ENCODE measurements at places on chromosomes 11 and 22. TPM values are rescaled to one million over a fixed set of nuclear protein-coding genes. Genes with fewer than 3 reads are reported as not detected.

Gene TSG101
- 132 TPM for total RNA-seq

Gene BRSK2
- total RNA-seq = 0.56 TPM

DNA sequence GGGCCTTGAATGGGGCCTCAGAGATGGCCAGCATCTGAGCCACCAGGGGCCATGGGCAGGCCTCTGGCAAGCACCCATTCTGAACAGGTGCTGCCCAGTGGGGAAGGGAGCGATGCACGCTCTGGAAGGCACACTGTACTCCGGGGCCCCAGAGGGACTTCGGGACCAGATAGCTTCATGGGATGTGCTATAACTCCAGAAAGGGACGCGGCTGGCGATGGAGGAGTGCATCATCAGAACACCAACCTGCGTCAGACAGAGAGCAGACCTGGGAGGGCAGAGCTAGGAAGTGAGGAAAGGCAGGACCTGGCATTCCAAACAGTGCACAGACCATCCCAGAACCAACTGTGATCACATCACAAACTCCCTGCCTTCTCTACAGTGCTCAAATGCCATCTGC lies 16.8 kb downstream of the DGCR2 start:
- no peak overlapping the region for H3K4me3 ChIP-seq
- no peak for DNase-seq
- H3K36me3 ChIP-seq = no peaks in the 10 kb centered on the region
- peaks cover 14% of the 10 kb centered on the region for H3K4me1 ChIP-seq
- no peak overlapping the region for H3K27ac ChIP-seq

DNA sequence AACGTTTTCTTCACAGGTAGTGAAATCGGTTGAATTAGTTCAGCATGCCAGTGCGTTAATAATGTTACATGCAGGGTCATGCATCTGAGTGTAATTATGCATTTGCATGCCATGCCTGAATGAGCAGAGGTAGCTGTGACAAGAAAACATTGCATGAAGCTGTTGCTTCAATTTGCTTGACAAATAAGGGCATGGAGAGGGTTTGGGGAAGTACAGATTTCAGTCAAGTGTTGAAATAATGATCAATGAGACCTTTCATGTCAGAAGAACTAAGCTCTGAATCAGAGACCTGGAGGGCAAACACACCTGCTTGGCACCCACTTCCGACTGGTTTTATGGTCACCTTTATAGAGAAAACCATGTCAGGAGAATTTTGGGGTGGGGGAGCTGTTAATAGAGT lies 221.4 kb downstream of the DBX1 start:
- no peak overlapping the region for H3K27ac ChIP-seq
- no peak overlapping the region for H3K4me3 ChIP-seq
- DNase-seq = no peak
- H3K4me1 ChIP-seq = peaks cover 9% of the 10 kb centered on the region
- peaks cover 4% of the 10 kb centered on the region for H3K36me3 ChIP-seq
- no peaks in the 10 kb centered on the region for H3K27me3 ChIP-seq

DNA sequence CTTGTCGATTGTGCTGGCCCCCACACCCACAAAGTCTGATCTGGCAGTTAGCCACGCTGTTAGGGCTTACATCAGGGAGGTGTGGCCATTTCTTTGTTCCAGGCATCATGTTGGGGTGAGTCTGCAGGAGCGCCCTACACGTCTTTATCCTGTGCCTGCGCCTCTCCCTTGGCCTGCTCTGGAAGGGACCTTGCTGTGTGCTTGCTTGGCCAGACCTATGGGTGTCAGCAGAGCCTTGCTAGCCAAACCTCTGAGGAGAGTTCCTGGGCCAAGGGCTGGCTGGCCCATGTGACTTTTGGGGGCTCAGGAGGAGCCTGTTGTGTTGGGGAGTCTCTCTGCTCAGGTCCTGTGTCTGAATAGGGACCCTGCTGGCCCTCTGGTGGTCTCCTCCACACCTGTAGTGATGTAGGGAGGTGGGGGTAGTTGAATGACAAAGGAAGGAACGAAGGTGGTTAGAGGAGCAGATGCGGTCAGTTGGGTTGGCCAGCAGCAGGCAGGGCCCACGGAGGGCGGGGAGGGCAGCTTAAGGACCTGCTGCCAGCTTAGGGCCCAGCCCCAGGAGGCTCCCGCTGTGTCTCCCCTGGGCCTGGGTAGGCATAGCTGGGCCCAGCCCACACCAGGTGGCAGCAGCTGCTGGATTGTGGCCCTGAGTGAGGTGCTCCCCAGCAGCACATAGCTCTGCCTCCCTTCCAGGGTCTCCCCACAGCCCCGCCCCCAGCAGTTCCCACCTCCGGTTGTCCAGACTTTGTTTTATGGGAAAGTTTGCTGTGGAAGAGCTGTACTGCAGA lies 7.9 kb downstream of the PPIL2 start:
- no peaks in the 10 kb centered on the region for H3K4me1 ChIP-seq
- H3K36me3 ChIP-seq = peaks cover 69% of the 10 kb centered on the region
- H3K27ac ChIP-seq = no peak overlapping the region
